ENCODE measurements at places on chromosomes 5 and 9. TPM values are rescaled to one million over a fixed set of nuclear protein-coding genes. Genes with fewer than 3 reads are reported as not detected.

The NR5A1 gene
- not detected for total RNA-seq

The CCNI2 gene
- 3.4 TPM for total RNA-seq

The EPB41L4B gene
- 1.6 TPM for total RNA-seq

The LRRC19 gene
- not detected for total RNA-seq

The SNCB gene
- 0.81 TPM for total RNA-seq

The SAPCD2 gene
- 8.4 TPM for total RNA-seq

The ESM1 gene
- 0.23 TPM for total RNA-seq

The CNTLN gene
- total RNA-seq: 0.67 TPM

The TTC16 gene
- total RNA-seq: 0.55 TPM

The SCGB3A2 gene
- total RNA-seq: not detected

The CNTFR gene
- not detected for total RNA-seq

The IFNA21 gene
- total RNA-seq: not detected

The PAM gene
- 56.6 TPM for total RNA-seq

The PCDHA9 gene
- total RNA-seq: not detected

The CD274 gene
- total RNA-seq: 16.4 TPM

The IL9 gene
- 2.6 TPM for total RNA-seq

The TPRN gene
- total RNA-seq: 19.9 TPM

The INSYN2B gene
- not detected for total RNA-seq

The ADAM19 gene
- 50.2 TPM for total RNA-seq

The PCDHB10 gene
- not detected for total RNA-seq

The TEX48 gene
- 1.4 TPM for total RNA-seq

The VLDLR gene
- total RNA-seq: 18.0 TPM

The SPINK13 gene
- not detected for total RNA-seq

The OR1J2 gene
- total RNA-seq: not detected

The TRPM3 gene
- not detected for total RNA-seq

The PKD2L2 gene
- 0.74 TPM for total RNA-seq

The EFNA5 gene
- total RNA-seq: not detected

The FCN2 gene
- total RNA-seq: not detected

The HACD4 gene
- total RNA-seq: 1.8 TPM

The RNF38 gene
- total RNA-seq: 33.5 TPM

The PHF24 gene
- 1.00 TPM for total RNA-seq

The B4GALT1 gene
- total RNA-seq: 72.2 TPM

The MAMDC2 gene
- not detected for total RNA-seq

The IL4 gene
- total RNA-seq: 1.5 TPM

The F2RL2 gene
- total RNA-seq: not detected

The FGF10 gene
- not detected for total RNA-seq
